ENCODE measurements at places on chromosomes 12 and 14. TPM values are rescaled to one million over a fixed set of nuclear protein-coding genes. Genes with fewer than 3 reads are reported as not detected.

The ERH gene
- total RNA-seq: 262 TPM

The CLMN gene
- total RNA-seq: 3.5 TPM

The TMEM233 gene
- total RNA-seq: 2.7 TPM

The LRR1 gene
- 51.2 TPM for total RNA-seq

The CRACR2A gene
- total RNA-seq: 11.5 TPM

The PLXNC1 gene
- 4.0 TPM for total RNA-seq

DNA sequence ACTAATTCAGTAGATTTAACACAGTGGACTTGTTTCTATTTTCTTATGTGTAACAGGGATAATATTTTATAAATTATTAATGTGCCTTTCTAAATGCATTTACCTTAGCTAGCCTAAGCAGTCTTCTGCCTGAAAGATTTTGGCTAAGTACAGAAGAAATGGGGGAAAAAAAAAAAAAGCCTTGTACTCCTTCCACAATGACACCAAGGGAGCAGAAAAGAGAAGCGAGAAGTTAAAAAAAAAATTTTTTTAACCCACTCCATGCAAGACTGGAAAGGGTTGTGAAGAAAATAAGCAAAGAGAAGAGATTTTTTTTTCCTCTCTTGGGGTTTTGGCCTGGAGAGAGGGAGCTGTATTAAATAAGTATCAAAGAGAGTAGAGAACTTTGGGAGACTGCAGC is 28.7 kb downstream of the NELL2 start:
- DNase-seq: no peak

GRCh38 chr14:99378782-99379214 is 101.9 kb downstream of the SETD3 start:
- peak; percentile 88 for DNase-seq

- DNase-seq: peak; percentile 94
These were observed 13.0 kb downstream of the ATG14 start for GRCh38 chr14:55398679-55399078.

- no peak for DNase-seq
These were observed 31.4 kb upstream of the RAP1B start for GRCh38 chr12:68579254-68579653.

DNA sequence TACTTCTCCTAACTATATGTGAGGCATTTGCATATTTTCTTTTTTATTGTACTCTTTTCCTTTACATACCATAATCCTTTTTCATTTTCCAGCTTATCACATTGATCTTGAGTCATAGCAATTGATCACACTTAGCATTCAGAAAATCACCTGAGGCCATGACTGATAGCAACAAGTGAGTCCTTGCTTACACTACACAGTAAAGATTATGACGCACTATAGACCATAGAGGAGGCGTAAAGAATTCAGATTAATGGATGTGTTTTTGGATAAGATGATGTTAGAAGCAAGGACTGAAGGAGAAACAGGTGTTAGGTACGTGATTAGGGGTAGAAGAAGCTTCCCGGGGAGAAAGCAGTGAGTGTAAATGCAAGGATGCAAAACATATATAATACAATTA is 637.7 kb downstream of the ETNK1 start:
- no peak for DNase-seq

GRCh38 chr12:65532162-65532561 is 253.7 kb downstream of the MSRB3 start:
- DNase-seq: no peak

DNA sequence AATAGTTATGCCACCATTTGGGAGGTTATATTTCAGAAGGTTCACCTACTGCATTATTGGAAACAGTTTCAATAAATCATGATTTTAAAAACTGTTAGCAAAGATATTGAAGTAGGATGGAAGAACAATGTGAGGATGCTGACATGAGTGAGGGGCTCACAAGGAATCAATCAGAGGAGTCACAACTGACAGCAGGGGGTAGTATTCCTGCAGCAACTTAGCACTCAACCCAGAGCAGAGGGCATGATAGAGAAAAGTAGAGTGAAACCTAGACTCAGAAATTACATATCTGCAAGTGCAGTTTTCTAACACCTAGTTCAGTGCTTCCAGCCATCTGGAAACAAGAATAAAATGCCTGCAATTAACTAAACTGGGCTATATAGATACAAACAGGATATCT is 772.5 kb upstream of the USP15 start:
- no peak for DNase-seq

- DNase-seq: peak; percentile 72
These were observed 27.0 kb upstream of the INSM2 start for GRCh38 chr14:35506927-35507326.

GRCh38 chr12:25734529-25735180 is 181.6 kb upstream of the LMNTD1 start:
- DNase-seq: no peak

DNA sequence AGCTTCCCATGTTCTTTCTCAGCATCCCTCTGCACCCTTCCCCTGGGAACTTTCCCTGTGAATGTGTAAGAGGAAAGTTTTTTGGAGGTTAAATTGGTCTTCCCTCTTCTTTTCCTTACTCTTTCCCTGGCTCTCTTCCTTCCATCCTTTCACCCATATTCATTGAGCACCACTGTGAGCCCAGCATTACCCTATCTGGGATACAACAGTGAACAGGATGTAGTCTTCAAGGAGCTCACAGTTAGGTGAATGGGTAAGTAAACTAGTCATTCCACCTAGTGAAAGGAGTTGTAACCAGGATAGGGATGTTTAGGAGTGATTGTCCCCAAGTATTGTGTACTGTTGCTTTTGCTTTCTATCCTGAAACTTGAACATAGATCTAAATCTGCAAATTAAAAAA is 123.8 kb downstream of the MYRFL start:
- DNase-seq: no peak

DNA sequence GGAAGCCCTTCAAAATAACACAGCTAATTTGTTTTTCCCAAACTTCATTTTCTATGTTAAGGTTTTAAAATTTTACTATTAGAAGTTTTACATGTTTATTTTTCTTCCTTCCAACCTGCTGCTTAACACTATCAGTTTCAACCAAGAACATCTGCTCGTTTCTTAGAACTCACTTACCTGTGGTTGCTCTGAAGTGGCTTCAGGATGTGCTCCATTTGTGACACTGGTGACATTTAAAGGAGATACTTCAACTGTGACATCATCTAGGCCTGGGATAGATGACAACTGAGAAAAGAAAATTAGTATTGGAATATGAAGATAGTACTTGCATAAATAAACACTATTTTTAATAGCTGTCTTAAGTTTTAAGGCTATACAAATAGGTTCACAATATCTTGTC is 17.9 kb downstream of the WASHC3 start:
- DNase-seq: no peak

DNA sequence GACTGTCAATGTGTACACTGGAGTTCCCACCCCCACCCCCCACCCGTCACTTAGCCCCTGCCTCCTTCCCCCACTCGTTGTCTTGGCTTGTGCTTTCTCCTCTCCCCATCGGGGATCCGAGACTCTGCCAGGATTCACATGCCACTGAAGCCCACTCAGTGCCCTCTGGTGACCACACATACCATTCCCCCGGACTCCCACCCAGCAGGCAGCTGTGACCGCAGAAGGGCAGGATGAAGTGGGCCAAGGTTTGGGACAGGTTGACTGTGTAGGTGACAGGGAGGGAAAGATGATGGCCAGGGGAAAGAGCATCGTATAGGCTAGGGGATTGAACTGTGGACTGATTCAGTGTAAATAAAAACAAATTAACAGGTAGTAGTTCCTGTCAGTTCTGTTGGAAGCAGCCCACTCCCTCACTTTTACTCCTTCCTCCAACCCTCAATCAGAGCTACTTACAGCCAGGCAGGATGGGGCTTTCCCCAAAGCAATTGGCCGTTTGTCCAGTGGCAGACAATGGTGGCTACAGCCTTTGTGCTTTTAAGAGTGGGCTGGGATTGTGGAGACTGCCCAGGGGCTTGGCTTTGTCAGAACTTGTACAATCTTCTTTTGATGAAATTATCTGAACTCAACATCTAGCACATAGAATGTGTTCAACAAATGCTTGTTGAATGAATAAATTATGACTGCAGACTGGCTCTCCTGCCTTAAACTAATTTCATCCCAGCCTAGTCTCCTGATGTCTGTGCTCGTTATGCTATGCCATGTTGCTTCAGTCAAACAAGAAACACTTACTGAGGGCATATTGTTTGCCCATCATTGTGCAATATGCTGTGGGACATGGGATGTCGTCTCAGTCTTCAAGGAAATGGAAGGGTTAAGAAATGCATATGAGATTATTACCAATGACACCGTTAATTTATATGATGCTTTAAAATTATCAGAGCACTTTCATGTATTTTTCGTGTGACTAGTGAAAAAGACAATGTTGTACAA is 30.2 kb downstream of the TTC9 start:
- no peak for DNase-seq

DNA sequence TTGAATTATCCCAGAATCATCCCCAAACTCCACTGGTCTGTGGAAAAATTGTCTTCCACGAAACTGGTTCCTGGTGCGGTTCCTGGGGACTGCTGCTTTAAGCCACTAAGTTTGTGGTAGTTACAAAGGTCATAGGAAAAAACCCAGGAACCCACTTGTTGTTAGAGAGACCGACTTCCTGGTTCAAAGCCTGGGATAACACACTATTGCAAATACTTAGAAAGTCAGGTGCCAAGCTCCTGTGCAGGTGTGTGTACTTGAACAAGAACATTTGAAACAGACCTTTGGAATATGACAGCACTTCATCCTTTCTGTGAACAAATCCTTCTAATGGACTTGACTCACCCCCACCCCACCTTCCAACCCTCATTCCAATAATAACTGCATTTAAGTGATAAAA is 519.6 kb downstream of the GLT1D1 start:
- DNase-seq: no peak
